ENCODE measurements at places on chromosomes 1 and 21.

GRCh38 chr1:87972811-87973210 lies 644.1 kb downstream of the LMO4 start:
- no peak for DNase-seq

- DNase-seq, result no peak
These were observed 43.9 kb downstream of the PIGK start for GRCh38 chr1:77175230-77175844.

- DNase-seq, result no peak
These were observed 405.9 kb upstream of the RGS18 start for GRCh38 chr1:191752342-191752741.

DNA sequence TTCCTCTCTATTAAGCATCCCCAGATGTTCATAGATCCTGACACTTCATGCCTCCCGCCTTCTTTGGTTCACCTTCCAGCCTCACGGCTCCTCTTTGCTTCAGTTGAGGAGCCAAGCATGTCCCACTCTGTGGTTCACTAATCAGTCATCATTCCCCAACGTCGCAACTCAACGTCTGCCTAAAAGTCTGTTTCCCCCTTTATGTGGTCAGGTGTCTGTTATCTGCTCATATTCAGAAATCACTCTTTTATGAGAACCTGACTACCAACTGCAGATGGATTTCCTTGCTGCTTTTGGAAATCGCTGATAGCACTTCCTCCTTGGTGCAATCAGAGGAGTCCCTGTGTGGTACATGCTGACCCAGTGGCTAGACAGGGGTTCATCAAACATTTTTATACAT lies 94.1 kb upstream of the VANGL1 start:
- no peak for DNase-seq

- DNase-seq, result no peak
These were observed 83.0 kb upstream of the BACH1 start for GRCh38 chr21:29215709-29216108.

GRCh38 chr1:109161858-109162606 lies 48.1 kb downstream of the ELAPOR1 start:
- DNase-seq, result no peak

GRCh38 chr1:221672239-221672645 lies 69.6 kb downstream of the DUSP10 start:
- DNase-seq, result no peak

DNA sequence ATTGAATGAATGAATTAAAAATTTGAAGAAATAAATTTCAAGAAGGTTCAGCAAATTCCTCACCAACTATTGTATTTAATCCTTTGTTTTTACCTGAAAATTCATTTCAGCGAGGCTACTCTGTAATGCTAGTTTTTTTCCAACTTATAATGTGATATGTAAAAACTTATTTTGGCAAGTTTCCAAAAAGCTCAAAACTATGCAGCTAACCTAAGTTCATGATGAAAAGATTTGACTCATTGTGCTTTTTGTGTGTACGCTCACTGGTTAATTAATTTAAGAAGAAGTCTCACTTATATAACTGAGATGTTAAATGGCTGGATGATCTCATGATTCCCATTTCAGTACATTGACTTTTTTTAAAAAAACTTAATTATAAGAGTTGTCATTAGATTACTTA lies 196.0 kb upstream of the SAMSN1 start:
- DNase-seq, result no peak

DNA sequence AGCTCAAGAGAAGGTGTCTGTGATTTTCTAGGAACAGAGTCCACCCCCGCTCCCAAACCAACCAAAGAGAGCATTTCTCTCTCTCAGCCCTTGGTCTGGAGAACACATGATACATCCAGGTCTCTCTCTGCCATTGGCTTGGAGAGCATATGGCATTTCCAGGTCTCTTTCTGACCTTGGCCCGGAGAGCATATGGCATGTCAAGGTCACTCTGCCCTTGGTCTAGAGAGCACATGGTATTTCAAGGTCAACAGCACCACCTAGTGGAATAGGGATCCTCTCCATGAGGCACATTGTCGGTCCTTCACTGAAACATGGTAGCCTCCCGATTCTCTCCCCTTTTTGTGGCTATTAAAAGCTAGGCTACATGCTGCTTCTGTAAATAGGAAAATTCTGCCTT lies 437.7 kb upstream of the OLFM3 start:
- DNase-seq, result no peak

- DNase-seq, result no peak
These were observed 7.2 kb downstream of the C1orf35 start for GRCh38 chr1:228095938-228096337.

DNA sequence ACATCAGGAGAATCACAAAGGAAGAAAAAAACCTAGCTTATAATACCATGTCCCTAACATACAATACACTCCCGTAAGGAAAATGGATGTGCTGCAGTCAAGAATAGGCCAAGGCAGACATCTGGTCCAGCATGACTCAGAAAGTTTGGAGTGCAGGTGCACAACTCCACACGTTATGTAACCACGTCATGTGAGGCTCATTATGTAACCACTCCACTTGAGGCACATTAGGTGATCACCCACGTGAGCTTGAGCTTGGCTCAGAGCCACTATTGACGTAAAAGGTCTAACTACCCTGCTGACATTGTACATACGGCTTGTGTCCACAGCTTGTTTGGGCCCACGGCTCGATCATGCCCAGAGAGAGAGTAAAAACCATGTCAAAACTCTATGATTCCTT lies 99.8 kb upstream of the C1orf21 start:
- DNase-seq, result no peak

- DNase-seq, result no peak
These were observed 14.7 kb upstream of the HMGB4 start for GRCh38 chr1:33849211-33849610.
